ENCODE measurements at places on chromosomes 4 and X. TPM values are rescaled to one million over a fixed set of nuclear protein-coding genes. Genes with fewer than 3 reads are reported as not detected.

NDST3 gene
- total RNA-seq: 0.07 TPM

XPNPEP2 gene
- total RNA-seq: 0.10 TPM

RBM3 gene
- 112 TPM for total RNA-seq

GLRA3 gene
- 0.28 TPM for total RNA-seq

YY2 gene
- 0.30 TPM for total RNA-seq

SHROOM2 gene
- total RNA-seq: 22.9 TPM

SNCA gene
- total RNA-seq: 2.9 TPM

C4orf36 gene
- not detected for total RNA-seq

TMEM271 gene
- total RNA-seq: 0.41 TPM

CXCL11 gene
- not detected for total RNA-seq

TLR1 gene
- not detected for total RNA-seq

SPANXA2 gene
- total RNA-seq: not detected

FAM200B gene
- 39.5 TPM for total RNA-seq

GAGE12F gene
- not detected for total RNA-seq

CENPE gene
- total RNA-seq: 10.6 TPM

FAM9B gene
- total RNA-seq: 0.03 TPM

MYOZ2 gene
- not detected for total RNA-seq

GNRHR gene
- total RNA-seq: not detected

SULT1E1 gene
- not detected for total RNA-seq

HSFX2 gene
- total RNA-seq: 1.2 TPM

UGT2B17 gene
- not detected for total RNA-seq

All from H7 (cell line).